ENCODE measurements at places on chromosomes 5 and 9.

DNA sequence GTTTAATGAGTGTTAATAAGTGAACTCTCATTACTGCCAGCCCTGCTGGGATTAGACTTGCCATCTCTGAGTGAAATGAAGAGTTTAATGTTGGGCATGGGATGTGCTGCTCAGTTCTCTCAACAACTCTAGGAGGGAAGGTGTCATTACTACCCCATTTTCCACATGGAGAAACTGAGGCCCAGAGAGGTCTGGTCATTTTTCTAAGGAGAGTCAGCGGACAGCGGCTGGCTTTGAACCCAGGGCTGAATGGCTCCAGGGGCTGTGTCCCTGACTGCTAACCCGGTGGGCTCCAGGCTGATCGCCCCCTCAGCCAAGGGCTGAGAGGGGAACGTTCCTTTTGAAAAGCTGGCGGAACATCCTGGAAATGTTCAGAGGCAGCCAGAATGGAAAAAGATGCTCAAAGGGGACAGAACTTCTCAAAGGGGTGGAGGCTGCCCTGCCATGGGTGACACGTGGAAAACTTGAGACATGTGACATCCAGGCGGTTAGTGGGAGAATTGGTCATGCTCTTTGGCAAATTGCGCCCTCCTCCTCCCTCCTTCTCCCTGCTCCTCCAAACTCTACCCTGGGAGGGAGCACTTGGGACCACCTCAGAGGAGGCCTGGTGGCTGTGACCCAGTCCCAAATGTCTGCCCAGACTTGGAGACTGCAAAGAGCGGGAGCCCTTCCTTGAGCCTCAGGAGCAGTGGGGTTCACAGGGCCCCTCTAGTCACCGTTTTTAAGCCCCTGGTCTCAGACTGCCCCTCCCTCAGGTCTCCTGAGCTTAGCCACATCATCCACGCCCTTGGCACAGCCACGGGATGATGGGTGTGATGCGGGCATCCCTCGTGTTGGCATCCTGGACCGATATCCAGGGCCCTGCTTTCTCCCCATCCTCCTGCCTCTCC is 28.7 kb downstream of the DNM1 start:
- no peak for DNase-seq

- peak; percentile 44 for DNase-seq
Observed at GRCh38 chr5:154849791-154850201, 607 bp downstream of the FAXDC2 start.

GRCh38 chr5:180171568-180172094 is 37.4 kb downstream of the RASGEF1C start:
- DNase-seq, result no peak

DNA sequence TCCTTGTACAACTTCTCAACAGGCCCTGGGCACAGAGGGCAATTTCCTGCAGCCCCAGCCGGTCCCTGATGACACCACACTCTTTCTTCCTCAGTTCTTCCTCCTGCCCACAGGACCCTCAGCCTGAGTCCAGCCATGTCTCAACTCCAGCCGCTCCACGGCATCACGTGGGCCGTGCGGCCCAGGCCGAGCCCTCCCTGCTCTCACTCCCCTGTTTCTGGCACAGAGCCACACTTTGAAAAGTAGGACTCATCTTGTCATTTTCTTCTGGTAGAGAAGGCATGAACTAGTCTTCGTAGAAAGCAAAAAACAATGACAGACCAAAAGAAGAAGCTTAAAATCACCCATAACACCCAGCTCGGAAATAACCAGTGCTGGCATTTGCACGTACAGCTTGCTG is 404.7 kb upstream of the IRX1 start:
- no peak for DNase-seq

- no peak for DNase-seq
Observed at GRCh38 chr5:81006947-81007636, 46.9 kb downstream of the RASGRF2 start.

GRCh38 chr9:92245005-92245797 is 48.3 kb downstream of the IARS1 start:
- DNase-seq, result peak; percentile 83

- no peak for DNase-seq
Observed at GRCh38 chr5:5209089-5209488, 69.0 kb downstream of the ADAMTS16 start.

- DNase-seq, result no peak
Observed at GRCh38 chr9:129164246-129164930, 13.7 kb downstream of the IER5L start.

GRCh38 chr9:87382900-87383299 is 114.8 kb upstream of the DAPK1 start:
- peak; percentile 1 for DNase-seq

DNA sequence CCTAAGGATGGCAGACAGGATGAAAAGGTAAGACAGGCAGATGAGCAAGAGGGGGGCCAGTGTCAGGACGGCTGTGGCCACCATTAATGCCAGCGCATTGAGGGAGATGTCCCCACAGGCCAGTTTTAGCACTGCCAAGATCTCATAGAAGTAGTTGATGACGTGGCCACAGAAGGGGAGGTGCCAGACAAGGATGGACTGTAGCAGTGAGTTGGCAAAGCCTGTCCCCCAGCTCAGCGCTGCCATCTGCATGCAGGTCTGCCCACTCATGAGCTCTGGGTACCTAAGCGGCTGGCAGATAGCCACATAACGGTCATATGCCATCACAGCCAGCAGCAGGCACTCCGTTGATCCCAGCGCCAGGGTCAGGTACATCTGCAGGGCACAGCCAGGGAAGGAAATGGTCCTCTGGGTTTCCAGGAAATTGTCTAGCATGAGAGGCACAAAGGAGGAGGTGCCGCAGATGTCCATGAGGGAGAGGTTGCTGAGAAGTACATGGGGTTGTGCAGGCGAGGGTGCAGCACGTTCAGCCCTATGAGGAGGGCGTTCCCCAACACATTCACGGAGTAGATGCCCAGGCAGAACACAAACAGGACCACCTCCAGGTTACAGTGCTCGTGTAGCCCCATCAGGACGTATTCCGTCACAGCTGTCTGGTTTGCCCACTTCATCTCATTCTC is 10.8 kb downstream of the OR13J1 start:
- peak; percentile 58 for DNase-seq

DNA sequence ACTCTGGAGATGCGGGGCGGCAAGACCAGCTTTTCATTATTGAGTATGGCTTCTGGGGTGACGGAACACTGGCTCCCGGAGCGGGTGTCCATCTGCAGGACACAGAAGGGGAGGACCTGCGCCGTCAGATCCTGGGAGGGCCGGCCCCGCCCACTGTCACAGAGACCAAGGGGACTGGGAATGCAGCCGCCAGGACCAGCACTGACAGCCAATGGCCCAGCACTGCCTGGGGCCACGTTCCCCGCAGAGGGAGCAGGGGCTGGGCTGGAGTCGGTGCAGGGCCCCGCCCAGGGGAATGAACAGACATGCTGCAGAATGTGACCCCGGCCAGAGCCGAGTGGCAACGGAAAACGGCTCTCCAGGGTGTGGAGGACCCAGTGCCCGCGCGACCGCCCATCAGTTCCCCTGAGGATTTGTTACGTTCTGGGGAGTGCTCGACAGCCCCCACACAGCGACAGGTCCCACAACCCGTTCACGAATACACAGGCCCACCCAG is at the start of gene ZDHHC11:
ZDHHC11 (minus strand) TSS at position 476 of the 496 bp plus-strand sequence; CDS start at position 92, 384 bp downstream.
- DNase-seq, result no peak

GRCh38 chr5:147752033-147752432 is 30.5 kb downstream of the JAKMIP2 start:
- DNase-seq, result no peak

DNA sequence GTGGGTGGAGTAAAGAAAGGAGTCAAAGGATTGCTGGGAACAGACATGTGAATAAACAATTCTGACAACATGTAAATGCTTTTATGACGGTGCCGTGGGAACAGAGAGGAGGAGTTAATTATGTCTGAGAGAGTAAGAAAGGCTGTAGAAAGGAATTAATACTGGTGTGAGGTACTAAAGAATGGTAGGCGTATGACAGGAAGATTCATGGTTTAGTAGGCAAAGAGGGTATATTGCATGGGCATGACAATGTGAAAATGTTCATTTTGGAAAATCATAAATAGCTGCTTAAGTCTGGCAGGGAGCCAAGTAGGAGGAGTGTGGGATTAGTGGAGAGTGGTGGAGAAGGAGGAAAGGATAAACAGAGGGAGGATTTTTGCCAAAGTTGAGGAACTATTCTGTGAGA is 19.7 kb downstream of the NAA35 start:
- DNase-seq, result no peak

GRCh38 chr9:131633491-131634031 is 88.2 kb downstream of the PRRT1B start:
- DNase-seq, result no peak

GRCh38 chr9:132114102-132114707 is 34.5 kb upstream of the MED27 start:
- no peak for DNase-seq

- DNase-seq, result no peak
Observed at GRCh38 chr5:31049936-31050704, 143.4 kb upstream of the CDH6 start.

- peak; percentile 59 for DNase-seq
Observed at GRCh38 chr5:119397518-119398380, 41.9 kb downstream of the TNFAIP8 start.

- no peak for DNase-seq
Observed at GRCh38 chr5:6344593-6344989, 33.8 kb downstream of the MED10 start.

DNA sequence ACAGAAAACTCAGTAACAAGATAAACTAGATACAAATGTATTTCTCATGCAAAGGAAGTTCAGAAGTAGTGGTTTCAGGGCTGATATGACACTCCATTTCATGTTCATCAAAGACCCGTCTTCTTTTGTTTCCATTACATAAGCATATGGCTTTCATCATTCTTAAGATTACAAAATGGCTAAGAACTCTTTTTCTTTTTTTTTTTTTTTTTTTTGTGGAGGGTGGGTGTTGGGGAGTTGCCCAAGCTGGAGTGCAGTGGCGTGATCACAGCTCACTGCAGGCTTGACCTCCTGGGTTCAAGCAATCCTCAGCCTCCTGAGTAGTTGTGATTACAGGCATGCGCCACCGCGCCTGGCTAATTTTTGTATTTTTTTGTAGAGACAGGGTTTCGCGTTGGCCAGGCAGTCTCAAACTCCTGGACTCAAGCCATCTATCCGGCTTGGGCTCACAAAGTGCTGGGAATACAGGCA is 22.0 kb upstream of the PTBP3 start:
- no peak for DNase-seq

DNA sequence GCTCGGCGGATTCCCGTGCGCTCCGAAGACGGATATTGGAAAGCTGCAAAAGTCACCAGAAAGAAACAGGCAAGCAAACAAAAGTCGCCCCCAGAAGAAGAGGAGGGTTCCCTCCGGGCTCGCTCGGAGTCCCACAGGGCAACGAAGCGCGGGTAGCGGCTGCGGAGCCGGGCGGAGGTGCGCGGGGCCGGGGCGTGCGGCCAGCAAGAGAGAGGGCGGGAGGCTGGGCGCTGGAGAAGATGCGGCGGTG is at the start of gene FBN2:
FBN2 (minus strand) TSS at position 246 of the 250 bp plus-strand sequence. CDS start 642 bp downstream, outside the sequence.
- no peak for DNase-seq

DNA sequence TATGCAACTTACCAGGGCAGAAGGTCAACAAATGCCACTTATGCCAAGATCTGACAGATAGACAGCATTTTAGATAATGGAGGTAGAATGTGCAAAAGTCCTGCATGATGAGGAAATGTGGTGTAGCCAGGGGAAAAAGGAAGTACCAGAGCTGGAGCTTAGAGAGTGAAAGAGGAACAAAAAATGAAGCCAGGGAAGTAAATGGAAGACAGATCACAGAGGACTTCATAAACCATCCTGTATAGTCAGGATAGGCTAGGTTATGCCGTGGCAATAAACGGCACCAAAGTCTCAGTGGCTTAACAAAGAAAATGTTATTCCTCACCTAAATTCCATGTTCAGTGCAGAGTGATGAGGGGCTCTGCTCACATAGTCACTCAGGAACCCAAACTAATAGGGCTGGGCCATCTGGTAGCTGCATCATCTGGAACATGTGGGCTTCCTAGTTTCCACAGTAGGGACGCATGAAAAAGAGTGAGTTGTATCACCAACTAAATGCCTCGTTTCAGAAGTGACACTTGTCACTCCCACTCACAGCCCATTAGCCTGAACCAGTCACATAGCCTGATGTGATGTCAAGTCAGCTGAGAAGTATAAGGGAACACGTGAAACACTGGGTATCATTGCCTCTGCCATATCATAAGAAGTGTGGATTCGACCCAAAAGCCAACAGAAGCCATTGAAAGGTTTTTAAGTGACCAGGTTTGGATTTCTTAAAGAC is 70.3 kb downstream of the SH3RF2 start:
- DNase-seq, result no peak

DNA sequence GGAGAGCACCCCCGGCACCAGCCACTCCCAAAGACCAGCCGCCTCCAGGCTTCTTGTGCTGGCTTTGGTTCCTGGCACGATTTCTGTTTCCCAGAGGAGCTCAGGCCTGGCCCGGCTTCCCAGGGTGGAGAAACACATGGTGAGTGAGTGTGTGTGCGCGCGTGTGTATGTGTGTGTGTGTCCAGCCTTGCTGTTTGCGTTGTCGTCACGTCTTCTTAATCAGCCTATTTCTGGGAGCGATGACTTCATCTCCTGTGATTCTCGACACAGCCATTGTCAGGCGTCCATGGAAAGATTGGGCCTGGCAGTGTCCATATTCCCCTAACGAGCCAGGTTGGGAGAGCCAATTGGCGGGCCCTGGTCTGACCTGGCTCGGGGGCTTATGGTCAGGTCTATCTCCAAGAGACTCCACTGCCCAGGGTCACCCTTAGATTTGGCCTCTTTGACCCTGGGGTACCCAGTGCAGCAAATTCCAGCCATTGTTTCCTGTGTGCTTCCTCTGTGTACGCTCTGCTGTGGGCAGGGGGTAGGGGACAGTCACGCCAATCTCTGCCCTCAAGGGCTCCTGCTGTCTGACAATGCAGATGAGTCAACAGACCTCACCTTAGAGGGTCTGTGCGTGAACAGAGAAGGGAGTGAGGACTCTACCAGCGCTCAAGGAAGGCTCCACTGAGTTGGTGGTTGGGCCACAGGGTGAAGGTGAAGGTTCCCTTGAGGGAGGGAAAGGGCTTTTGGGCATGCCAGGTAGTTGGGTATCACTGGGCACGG is 73.8 kb downstream of the DAB2IP start:
- peak; percentile 98 for DNase-seq

DNA sequence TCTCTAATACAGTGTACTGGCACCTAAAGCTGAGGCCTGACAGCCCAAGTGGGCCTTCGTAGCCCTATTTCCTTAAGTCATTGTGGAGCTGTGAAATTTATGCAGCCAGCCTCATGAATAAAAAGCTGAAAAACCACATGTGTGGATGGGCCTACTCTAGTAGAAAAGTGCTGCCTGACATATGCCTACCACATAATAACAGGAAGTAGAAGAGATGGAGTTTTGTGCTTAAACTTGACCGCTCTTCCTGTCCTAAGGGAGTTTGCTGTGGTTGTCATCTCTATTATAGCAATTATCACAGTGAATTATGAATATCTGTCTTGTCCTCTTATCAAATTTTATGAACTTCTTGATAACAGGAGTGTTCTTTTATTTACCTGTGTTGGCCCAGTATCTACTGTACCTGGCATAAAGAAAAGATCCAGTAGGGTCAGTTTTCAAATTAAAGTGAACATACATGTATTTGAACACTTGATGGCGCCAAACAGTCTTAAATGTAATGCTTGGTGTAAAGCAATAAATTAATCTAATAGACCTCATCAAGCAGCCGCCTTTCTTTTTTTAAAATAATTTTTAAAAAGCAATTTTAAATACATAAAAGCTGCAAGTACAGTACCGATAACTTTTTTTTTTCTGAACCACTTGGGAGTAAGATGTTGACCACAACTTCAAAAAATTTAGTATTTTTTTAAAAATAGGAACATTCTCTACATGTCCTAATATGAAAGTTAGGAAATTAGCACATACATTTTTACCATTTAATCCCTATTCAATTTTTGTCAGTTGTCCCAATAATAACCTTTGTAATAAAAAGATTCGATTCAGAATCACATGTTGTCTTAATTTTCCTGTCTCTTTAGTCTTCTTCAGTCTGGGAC is 51.0 kb downstream of the FKTN start:
- peak; percentile 53 for DNase-seq

Measured in HFFc6 (cell line).